ENCODE measurements at places on chromosomes 6 and 20. TPM values are rescaled to one million over a fixed set of nuclear protein-coding genes. Genes with fewer than 3 reads are reported as not detected.

- no peaks in the 10 kb centered on the region for H3K27me3 ChIP-seq
- no peak overlapping the region for H3K27ac ChIP-seq
- H3K36me3 ChIP-seq = peaks cover 62% of the 10 kb centered on the region
- peaks cover 5% of the 10 kb centered on the region for H3K4me1 ChIP-seq
- DNase-seq = no peak
Measured at GRCh38 chr20:25280574-25281535, 33.0 kb downstream of the PYGB start.

GRCh38 chr6:4012826-4013225 is 66.1 kb downstream of the FAM217A start:
- peaks cover 14% of the 10 kb centered on the region for H3K4me1 ChIP-seq
- H3K27me3 ChIP-seq = no peaks in the 10 kb centered on the region
- no peak for DNase-seq
- H3K27ac ChIP-seq = no peak overlapping the region
- no peak overlapping the region for H3K4me3 ChIP-seq

DNA sequence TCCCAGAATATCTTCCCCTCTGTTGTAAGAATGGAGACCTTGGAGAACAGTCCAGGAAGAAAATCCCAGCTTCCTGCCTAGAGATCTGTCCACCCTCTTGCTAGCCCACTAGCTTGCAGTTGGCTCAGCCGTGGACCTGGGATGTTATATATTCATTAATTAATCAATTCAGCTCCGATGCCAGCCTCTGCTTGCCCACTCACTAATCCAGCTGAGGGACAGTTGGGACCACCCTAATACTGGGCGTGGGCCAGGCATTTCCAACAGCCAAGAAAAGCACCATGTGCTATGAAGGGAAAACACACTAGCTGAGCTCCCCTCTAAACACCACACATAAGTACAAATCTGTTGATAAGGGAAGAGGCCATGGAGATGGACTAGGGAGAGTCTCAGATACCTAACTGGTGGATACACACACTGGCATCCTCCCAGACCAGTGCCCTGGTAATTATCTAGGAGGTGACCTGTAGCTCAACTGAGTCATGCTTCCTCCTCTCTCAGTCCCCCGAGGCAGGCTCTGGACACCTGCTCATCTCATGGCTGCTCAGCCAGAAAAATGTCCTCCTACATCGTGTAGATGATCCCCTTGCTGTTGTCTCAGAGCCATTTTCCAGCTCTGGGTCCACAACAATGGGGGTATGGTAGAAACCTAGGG is 78.9 kb downstream of the ANKRD60 start:
- H3K4me3 ChIP-seq = no peak overlapping the region
- no peaks in the 10 kb centered on the region for H3K27me3 ChIP-seq
- H3K27ac ChIP-seq = no peak overlapping the region
- DNase-seq = no peak
- H3K4me1 ChIP-seq = no peaks in the 10 kb centered on the region
- no peaks in the 10 kb centered on the region for H3K36me3 ChIP-seq

DNA sequence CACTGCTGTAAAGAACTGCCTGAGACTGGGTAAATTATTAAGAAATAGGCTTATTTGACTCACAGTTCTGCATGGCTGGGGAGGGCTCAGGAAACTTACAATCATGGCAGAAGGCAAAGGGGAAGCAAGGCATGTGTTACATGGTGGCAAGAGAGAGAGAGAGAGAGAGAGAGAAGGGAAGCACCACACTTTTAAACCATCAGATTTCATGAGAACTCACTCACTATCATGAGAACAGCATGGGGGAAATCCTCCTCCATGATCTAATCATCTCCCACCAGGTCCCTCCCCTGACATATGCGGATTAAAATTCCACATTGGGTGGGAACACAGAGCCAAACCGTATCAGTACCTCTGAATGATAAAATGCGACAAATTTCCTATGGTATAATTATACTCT is 203.9 kb upstream of the MARCKS start:
- peak overlapping the region; percentile 65 for H3K27ac ChIP-seq
- no peaks in the 10 kb centered on the region for H3K36me3 ChIP-seq
- DNase-seq = no peak
- H3K27me3 ChIP-seq = no peaks in the 10 kb centered on the region
- no peak overlapping the region for H3K4me3 ChIP-seq

DNA sequence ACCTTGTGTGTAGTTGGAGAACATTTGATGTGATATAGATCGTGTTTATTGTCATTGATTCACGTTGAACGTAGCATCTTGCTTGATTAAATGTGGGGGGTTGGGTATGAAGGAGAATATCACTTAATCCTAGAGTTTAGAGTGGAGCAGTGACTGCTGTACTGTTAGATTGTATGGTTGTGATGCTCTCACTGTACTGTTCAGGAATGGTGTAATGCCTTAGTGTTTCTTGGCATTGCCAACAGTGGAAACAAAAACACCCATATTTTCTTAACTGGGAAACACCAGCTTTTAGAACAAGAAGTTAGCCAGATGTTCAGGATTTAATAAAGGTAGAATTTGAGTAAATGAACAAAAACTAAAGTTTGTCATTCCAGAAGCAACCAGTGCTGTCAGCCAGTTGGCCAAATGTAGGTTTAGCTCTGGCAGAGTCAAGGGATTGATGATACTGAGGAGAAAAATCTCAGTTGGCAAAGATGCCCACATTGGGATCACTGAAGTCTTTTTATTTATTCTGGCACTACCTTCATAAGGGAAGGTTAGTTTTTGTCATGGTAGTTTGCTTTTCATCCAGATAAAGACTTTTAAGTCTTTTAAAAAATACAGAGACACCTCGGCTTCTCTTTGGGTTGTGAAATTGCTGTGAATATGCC is 129.9 kb downstream of the JARID2 start:
- no peak overlapping the region for H3K4me3 ChIP-seq
- no peak overlapping the region for H3K27ac ChIP-seq
- H3K27me3 ChIP-seq = no peaks in the 10 kb centered on the region
- no peak for DNase-seq
- H3K4me1 ChIP-seq = peaks cover 69% of the 10 kb centered on the region

- H3K4me1 ChIP-seq = peaks cover 54% of the 10 kb centered on the region
- H3K27ac ChIP-seq = no peak overlapping the region
- no peak overlapping the region for H3K4me3 ChIP-seq
- no peaks in the 10 kb centered on the region for H3K36me3 ChIP-seq
- no peak for DNase-seq
Measured at GRCh38 chr6:42025066-42025844, 25.1 kb upstream of the TAF8 start.

- no peak for DNase-seq
- peak overlapping the region; percentile 99 for H3K27ac ChIP-seq
- H3K4me1 ChIP-seq = peaks cover 68% of the 10 kb centered on the region
- no peaks in the 10 kb centered on the region for H3K27me3 ChIP-seq
- H3K4me3 ChIP-seq = peak overlapping the region; percentile 76
- no peaks in the 10 kb centered on the region for H3K36me3 ChIP-seq
Measured at GRCh38 chr6:111602481-111603011, 3.1 kb downstream of the TRAF3IP2 start.

DNA sequence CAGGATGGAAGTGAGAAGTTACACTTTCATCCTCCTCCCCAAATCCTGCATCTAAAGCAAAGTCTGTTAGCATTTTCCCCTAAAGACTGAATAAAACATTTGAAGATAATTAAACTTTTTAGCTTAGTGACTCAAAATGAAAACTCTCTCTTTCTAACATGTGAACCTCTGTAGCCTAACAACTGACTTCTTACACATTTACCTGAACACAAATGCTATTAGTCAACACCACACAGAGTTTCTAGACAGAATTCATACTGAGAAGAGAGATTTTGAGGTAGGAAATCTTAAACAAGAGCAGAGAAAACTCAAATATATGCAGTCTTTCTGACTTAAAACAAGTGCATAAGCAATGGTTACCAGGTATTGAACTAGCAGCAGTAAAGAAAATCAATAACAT is 149.9 kb upstream of the SMLR1 start:
- no peak for DNase-seq
- H3K4me3 ChIP-seq = no peak overlapping the region
- no peaks in the 10 kb centered on the region for H3K36me3 ChIP-seq
- peaks cover 20% of the 10 kb centered on the region for H3K4me1 ChIP-seq
- no peaks in the 10 kb centered on the region for H3K27me3 ChIP-seq
- no peak overlapping the region for H3K27ac ChIP-seq

DNA sequence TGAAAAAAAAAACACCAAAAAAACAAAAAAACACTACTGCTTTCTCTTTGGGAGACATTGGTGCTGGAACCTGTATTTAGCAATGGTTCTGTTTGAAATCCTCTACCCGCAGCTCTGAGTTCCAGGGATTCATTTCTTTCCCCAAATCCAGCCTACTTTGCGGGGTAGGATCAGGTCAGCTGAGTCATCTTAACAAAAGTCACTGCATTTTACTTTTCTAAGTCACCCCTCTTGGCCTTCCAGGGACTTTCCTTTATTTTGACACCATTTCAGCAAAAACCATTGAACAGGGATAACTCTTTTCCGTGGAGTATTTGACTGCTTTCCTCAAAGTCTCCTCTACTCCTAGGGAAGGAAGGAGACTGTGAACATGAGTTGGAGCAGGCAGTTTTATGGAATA is 837.6 kb downstream of the MAFB start:
- H3K4me1 ChIP-seq = peaks cover 10% of the 10 kb centered on the region
- no peak overlapping the region for H3K4me3 ChIP-seq
- no peak overlapping the region for H3K27ac ChIP-seq
- H3K36me3 ChIP-seq = no peaks in the 10 kb centered on the region
- H3K27me3 ChIP-seq = no peaks in the 10 kb centered on the region

GRCh38 chr20:25489221-25489871 is 81.9 kb downstream of the GINS1 start:
- no peak for DNase-seq
- no peaks in the 10 kb centered on the region for H3K27me3 ChIP-seq
- H3K36me3 ChIP-seq = no peaks in the 10 kb centered on the region
- H3K4me1 ChIP-seq = peaks cover 28% of the 10 kb centered on the region

- H3K36me3 ChIP-seq = peaks cover 10% of the 10 kb centered on the region
- H3K27me3 ChIP-seq = no peaks in the 10 kb centered on the region
- H3K27ac ChIP-seq = no peak overlapping the region
- peaks cover 9% of the 10 kb centered on the region for H3K4me1 ChIP-seq
- H3K4me3 ChIP-seq = no peak overlapping the region
Measured at GRCh38 chr6:26602262-26602661, 5.5 kb downstream of the ABT1 start.

- no peaks in the 10 kb centered on the region for H3K27me3 ChIP-seq
- H3K4me1 ChIP-seq = no peaks in the 10 kb centered on the region
- no peak overlapping the region for H3K27ac ChIP-seq
- no peaks in the 10 kb centered on the region for H3K36me3 ChIP-seq
- no peak for DNase-seq
Measured at GRCh38 chr6:160132297-160132637, 10.7 kb downstream of the SLC22A1 start.

GRCh38 chr6:6703699-6704098 is 115.2 kb downstream of the LY86 start:
- no peak overlapping the region for H3K27ac ChIP-seq
- peaks cover 10% of the 10 kb centered on the region for H3K4me1 ChIP-seq
- no peaks in the 10 kb centered on the region for H3K27me3 ChIP-seq
- no peak overlapping the region for H3K4me3 ChIP-seq
- DNase-seq = no peak

DNA sequence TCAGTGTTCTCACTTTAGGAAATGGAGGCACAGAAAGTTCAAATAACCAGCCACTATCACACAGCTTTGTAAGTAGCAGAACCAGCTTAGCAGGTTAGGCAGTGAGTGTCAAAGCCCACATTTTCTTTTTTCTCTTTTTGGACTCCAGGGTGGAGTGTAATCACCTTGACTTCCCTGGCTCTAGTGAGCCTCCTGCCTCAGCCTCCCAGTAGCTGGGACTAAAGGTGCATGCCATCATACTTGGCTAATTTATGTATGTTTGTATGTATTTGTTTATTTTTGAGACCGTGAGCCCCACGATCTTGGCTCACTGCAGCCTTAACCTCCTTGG is 7.8 kb upstream of the NCOA3 start:
- no peak for DNase-seq
- no peaks in the 10 kb centered on the region for H3K36me3 ChIP-seq
- H3K27me3 ChIP-seq = no peaks in the 10 kb centered on the region
- no peak overlapping the region for H3K4me3 ChIP-seq
- H3K4me1 ChIP-seq = peaks cover 21% of the 10 kb centered on the region

DNA sequence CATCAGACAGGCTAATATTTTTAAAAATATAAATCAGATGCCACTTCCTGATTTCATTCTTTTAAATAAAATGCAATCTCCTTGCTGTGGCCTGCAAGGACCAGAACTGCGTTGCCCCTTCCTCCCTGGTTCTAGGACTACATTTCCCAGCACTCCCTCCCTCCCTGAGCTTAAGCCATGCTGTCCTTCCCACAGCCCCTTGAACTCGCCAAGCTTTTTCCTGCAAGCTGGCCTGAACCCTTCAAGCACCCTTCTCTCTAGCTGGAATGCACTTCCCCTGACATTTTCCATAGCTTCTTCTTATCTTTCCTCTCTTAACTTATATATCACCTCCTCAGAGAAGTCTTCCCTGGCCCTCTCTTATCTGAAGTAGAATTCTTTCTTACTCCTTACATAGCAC is 6.1 kb upstream of the DOK5 start:
- no peak overlapping the region for H3K4me3 ChIP-seq
- H3K36me3 ChIP-seq = no peaks in the 10 kb centered on the region
- no peaks in the 10 kb centered on the region for H3K4me1 ChIP-seq
- DNase-seq = no peak

GRCh38 chr6:39195792-39196385 is 33.4 kb downstream of the KCNK5 start:
- no peak overlapping the region for H3K4me3 ChIP-seq
- no peak overlapping the region for H3K27ac ChIP-seq
- H3K36me3 ChIP-seq = peaks cover 48% of the 10 kb centered on the region
- no peaks in the 10 kb centered on the region for H3K27me3 ChIP-seq
- H3K4me1 ChIP-seq = no peaks in the 10 kb centered on the region

DNA sequence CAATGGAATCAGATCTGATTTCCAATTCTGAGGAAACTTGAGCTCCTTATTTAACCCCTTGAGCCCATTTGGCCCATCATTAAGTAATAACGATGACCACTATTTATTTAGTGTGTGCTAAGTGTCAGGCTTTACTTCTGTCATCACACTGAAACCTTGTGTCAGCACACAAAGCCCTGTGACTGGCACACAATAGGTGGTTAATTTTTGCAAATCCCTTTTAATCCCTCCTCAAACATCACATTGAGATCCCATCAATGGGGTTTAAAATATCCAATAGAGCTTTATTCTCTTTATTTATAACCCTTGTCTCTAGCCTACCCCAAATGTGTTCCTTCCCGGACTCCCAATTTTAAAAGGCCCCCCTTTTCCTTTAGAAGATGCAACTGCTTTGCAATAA is 656.8 kb upstream of the CHD6 start:
- H3K27me3 ChIP-seq = no peaks in the 10 kb centered on the region
- H3K27ac ChIP-seq = no peak overlapping the region
- H3K4me3 ChIP-seq = no peak overlapping the region
- H3K4me1 ChIP-seq = no peaks in the 10 kb centered on the region

- DNase-seq = no peak
- H3K27ac ChIP-seq = no peak overlapping the region
- no peaks in the 10 kb centered on the region for H3K4me1 ChIP-seq
- no peak overlapping the region for H3K4me3 ChIP-seq
Measured at GRCh38 chr20:51265361-51265760, 242.5 kb upstream of the KCNG1 start.

Gene VSTM2L
- total RNA-seq = 0.53 TPM

Gene POM121L2
- not detected for total RNA-seq

Gene RCAN2
- total RNA-seq = 1.4 TPM

Gene C6orf132
- 175 TPM for total RNA-seq

Gene COL19A1
- total RNA-seq = not detected

Gene DDX43
- 0.11 TPM for total RNA-seq

Gene EPB41L1
- total RNA-seq = 97.5 TPM

Measured in esophagus squamous epithelium (tissue), 5 donors.